Renal cortex interstitium (tissue), 15 donors: ENCODE measurements at places on chromosomes 11 and 22. TPM values are rescaled to one million over a fixed set of nuclear protein-coding genes. Genes with fewer than 3 reads are reported as not detected.

Gene GSTT2B
- 16.1 TPM for polyA plus RNA-seq

Gene PTGDR2
- polyA plus RNA-seq, result 0.23 TPM

Gene ZNF280B
- 4.3 TPM for polyA plus RNA-seq

Gene FOLR2
- polyA plus RNA-seq, result 8.1 TPM

Gene CARD18
- not detected for polyA plus RNA-seq

Gene C11orf91
- not detected for polyA plus RNA-seq

Gene DGCR2
- 72.6 TPM for polyA plus RNA-seq

Gene F2
- polyA plus RNA-seq, result 0.27 TPM

Gene ZNRF3
- polyA plus RNA-seq, result 33.6 TPM

Gene OR4D5
- polyA plus RNA-seq, result not detected

Gene SLC29A2
- 22.0 TPM for polyA plus RNA-seq

Gene MAJIN
- 0.76 TPM for polyA plus RNA-seq
